ENCODE measurements at places on chromosomes 6 and 20. TPM values are rescaled to one million over a fixed set of nuclear protein-coding genes. Genes with fewer than 3 reads are reported as not detected.
A peak's percentile ranks its signal among the peaks of the same experiment; 100 is the strongest.

GRCh38 chr6:33124947-33125346, 49.2 kb downstream of the HLA-DPB1 start:
- DNase-seq = no peak

DNA sequence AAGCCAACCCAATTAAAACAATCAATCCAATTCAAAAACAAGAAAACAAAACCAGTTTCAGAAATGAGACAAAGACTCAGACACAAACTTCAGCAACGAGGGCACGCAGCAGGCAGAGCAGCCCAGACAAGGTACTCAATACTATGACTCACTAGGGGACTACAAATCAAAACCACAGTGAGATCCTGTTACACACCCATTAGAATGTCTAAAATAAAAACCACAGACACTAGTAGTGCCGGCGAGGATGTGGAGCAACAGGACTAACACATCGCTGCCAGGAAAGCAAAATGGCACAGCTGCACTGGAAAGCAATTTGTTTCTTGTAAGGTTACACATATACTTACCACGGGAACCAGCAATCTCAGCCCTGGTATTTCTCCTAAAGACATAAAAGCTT, 28.4 kb upstream of the MAS1L start:
- peak; percentile 4 for DNase-seq

GRCh38 chr6:85569323-85569722, 24.3 kb downstream of the SNX14 start:
- DNase-seq = no peak

SAMD10 gene
- 1.3 TPM for total RNA-seq

CST4 gene
- 0.32 TPM for total RNA-seq

DNA sequence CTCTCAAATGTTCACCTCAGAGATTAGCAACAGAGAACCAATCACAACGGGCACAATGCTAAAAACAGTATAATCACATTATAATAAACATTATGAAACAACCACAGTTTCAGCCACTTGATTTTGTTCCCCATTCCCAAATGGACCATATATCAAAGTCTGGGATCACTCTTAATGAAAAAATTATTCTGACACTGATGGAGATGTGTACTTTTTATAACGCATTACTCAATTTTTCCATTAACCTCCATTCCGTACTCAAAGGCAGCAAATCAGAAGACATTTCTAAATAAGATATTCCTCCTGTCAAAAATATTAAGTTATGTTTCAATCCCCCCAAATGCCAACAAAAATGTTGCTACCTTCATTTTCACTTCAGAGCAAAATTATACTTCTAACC, 2.8 kb downstream of the CPNE1 start:
- DNase-seq = no peak
